A172 (cell line): ENCODE measurements at places on chromosomes 3 and 15.

DNA sequence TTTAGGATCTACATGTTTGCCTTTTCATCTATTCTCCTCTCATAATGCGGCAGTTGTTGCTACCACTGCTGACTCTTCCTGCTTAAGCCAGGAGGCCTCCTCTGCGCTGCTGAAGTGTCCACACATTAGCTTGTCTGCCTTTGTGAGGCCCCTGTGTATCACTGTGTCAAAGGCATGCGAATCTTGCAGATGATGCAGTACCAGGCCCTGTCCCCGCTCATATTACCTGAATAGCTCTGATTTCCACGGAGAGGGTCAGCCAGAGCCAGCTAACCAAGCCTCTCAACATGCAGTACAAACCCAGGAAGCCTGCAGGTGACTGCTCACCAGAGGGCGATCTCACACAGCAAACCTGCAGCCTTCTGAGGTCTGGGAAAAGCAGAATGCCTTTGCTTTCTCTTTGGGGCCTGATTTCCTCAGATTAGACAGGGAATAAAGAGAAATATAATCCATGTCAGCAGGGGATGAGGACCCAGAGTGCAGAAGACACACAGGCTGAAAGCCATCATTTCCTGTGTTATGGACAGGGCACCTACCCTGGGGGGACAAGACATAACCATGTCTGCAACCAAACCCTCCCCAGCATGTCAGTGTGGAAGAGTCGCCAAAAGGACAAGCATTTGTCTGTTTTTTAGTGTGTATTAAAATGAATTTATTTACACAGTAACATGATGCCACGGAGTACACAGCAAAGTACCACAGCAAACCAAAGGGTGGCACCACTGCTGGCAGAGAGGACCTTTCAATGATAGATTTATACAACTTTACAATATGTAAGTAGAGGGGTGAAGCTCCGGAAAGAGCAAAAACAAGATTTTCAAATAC is 36.8 kb upstream of the TSPAN3 start:
- peak; percentile 43 for DNase-seq

DNA sequence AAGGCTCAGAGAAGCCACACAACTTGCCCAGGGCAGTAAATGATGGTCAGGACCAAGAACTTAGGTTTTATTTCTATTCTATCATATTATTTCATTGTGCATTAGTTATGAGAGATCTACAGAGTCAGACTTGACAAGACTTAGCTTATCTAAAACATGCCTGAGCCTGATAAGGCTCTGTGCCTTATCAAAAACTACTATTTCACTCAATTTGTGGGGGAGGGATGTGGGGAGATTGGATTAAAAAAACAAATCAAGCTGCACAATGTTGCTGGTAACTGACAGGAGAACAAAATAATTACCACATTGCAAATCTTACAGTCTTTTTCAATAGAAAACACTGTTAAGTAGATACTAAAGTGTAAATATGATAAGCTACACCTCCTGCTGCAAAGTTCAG is 16.0 kb downstream of the HACD2 start:
- no peak for DNase-seq

- DNase-seq: peak; percentile 28
Measured at GRCh38 chr3:189630767-189631372, 319 bp upstream of the TP63 start.

DNA sequence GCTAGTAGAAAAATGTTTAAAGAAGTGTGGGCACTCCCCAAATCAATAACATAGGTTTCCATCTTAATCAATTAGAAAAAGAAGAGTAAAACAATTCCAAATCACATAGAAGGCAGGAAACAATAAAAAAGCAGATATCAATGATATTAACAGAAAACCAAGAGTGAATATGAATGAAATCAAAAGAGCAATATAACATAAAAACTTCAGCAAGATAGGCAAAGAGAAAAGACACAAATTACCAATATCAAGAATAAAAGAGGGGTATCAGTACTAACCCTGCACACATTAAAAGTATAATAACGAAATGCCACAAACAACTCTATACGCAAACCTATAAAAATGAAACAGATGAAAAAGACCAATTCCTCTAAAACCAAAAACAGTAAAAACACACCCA is 19.6 kb downstream of the DMXL2 start:
- no peak for DNase-seq

- peak; percentile 99 for DNase-seq
Measured at GRCh38 chr3:189324538-189325138, 152.9 kb downstream of the TPRG1 start.

DNA sequence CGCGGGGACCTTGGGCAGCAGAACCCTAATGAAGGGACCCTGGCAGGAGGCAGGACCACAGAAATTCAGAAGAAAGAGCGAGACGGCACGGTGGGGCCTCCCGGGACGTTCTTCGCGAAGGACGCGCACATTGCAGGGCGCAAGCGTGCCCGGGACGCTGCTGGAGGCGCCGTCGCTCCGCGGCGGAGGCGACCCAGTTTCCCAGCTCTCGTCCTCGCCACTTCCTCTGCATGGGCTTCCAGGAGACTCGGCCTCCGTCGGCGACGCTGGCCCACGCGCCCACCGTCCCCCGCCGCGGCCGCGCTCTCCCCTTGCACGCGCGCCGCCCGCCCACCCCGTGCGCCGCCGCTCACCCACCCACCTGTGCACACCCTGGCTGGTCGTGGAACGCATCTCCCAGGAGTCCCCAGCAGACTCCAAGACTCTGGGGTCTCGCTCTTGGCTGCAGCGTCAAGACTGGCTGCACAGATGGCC is 31.8 kb upstream of the SMAD3 start:
- DNase-seq: no peak

- DNase-seq: peak; percentile 91
Measured at GRCh38 chr3:190229632-190230424, 92.4 kb downstream of the CLDN1 start.

- peak; percentile 18 for DNase-seq
Measured at GRCh38 chr3:126685021-126685420, 19.0 kb upstream of the CHCHD6 start.
